Tracheal epithelial cell (primary cell): ENCODE measurements at places on chromosomes 7 and 10. TPM values are rescaled to one million over a fixed set of nuclear protein-coding genes. Genes with fewer than 3 reads are reported as not detected.

The JAKMIP3 gene
- total RNA-seq, result not detected in 2 replicates

The VPS26A gene
- total RNA-seq, result 31.8 and 45.6 TPM in 2 replicates

The PKD2L1 gene
- not detected in 2 replicates for total RNA-seq

The ABLIM1 gene
- total RNA-seq, result 63.4 and 165 TPM in 2 replicates

The SPDYE9 gene
- not detected in 2 replicates for total RNA-seq

The FRMD4A gene
- total RNA-seq, result 2.2 and 2.3 TPM in 2 replicates

The CHPF2 gene
- 32.8 and 47.0 TPM in 2 replicates for total RNA-seq

The BMPER gene
- under 0.01 and 0.48 TPM in 2 replicates for total RNA-seq
